ENCODE measurements at places on chromosomes 4 and X.

GRCh38 chr4:85928775-85929591 is 430.9 kb downstream of the MAPK10 start:
- DNase-seq, result no peak

DNA sequence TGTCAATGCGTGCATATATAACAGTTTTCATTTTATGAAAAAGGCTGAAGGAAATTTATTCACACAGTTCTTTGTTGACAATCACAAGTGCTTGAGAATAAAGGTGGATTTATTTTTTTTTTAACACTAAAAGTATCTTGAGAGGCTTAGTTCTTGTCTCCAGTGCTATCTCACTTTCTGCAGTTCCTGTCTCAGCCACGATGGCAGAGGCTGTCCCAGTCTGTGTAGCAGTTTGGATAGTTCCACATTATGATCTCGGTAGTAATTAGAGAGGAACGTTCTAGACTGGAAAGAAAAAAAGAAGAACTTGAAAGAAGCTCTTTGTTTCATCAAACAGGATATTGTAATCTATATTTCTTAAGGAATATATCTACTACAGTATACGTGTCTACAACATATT is 229.0 kb downstream of the UGT8 start:
- DNase-seq, result no peak

DNA sequence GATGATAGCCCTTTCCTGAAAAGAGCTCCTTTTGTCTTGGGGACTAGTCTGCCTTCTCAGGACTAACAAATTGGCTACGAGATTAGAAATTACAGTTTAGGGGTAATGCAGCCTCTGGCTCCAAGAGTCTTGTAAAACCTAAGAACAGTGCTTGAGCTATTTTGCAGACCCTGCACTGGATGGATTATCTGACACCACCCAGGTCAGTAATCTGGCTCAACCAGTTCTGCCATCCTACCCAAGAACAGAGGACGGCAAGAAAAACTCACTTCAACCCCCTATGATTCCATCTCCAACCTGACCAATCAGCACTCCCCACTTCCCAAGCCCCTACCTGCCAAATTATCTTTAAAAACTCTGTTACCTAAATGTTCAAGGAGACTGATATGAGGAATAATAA is 225.1 kb downstream of the FAM47A start:
- DNase-seq, result no peak

- DNase-seq, result no peak
These were observed 1429.2 kb upstream of the AGA start for GRCh38 chr4:178871476-178871875.

DNA sequence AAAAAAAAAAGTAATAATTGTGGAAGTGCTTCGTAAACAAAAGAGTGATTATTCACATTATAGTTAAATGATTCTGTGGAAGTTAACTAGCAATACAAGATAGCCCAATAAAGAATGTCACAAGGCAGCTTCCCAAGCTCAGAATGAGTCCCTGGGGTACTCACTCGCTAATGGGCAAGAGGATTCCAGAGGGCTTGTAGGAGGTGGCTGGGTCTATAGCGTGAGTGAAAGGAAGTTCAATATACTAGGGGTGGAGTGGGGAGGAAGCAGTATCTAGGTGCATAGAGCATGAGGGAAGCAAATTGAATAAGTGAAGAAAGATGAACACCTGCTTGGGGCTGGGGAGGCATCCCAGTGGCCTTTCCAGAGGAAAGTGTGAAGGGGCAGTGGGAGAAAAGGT is 42.5 kb downstream of the RTL5 start:
- DNase-seq, result no peak

GRCh38 chr4:143641361-143641760 is 59.1 kb downstream of the FREM3 start:
- DNase-seq, result no peak

- no peak for DNase-seq
These were observed 11.3 kb upstream of the DRP2 start for GRCh38 chrX:101208152-101208905.

DNA sequence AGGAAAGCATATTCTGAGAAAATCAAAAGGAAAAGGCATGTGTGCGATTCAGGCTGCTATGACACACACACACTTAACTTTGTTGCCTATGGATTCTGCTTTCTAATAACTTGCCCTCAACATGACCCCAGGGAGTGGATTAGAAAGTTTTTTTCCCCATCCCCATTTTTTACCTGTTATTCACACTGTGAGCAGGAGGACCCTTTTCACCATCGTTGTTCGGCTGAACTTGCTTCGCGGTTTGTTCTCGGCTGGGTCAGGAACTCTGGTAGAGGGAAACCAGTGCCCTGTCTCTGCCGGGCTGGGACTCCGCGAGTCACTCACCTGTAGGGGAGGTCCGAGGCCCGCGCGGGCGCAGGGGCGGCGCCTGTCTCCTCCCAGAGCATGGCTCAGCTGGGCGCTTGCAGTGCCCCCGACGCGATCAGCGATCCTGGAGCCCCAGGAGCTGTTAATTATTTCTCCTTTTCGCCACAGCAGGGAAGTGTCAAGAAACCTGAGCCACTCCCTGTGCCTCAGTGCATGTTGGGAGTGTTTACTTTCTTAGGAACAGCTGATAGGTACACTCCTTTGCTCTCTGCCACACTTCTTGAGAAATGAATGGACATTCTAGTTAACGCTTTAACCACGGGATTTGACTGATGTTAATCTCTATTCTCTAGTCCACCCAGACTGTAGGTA is at the start of gene RASSF6:
RASSF6 (minus strand) TSS at position 322 of the 678 bp plus-strand sequence. CDS start 8,641 bp downstream, outside the sequence.
- DNase-seq, result peak; percentile 56

DNA sequence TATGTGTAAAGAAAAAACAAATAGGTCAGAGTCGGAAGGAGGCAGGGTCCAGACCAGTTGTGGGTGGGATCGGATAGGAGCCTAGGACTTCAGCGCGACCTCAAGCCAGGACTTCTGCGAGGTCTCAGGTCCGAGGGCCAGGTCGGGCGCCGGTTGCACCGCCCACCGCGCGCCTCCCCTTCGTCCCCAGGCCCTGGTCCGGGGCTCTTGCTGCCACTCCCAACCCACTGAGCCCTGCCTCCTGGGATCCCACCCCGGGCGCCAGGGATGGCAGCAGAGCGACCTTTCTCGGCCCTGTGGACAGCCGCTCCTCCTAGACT is 12.3 kb downstream of the PITX2 start:
- DNase-seq, result no peak

DNA sequence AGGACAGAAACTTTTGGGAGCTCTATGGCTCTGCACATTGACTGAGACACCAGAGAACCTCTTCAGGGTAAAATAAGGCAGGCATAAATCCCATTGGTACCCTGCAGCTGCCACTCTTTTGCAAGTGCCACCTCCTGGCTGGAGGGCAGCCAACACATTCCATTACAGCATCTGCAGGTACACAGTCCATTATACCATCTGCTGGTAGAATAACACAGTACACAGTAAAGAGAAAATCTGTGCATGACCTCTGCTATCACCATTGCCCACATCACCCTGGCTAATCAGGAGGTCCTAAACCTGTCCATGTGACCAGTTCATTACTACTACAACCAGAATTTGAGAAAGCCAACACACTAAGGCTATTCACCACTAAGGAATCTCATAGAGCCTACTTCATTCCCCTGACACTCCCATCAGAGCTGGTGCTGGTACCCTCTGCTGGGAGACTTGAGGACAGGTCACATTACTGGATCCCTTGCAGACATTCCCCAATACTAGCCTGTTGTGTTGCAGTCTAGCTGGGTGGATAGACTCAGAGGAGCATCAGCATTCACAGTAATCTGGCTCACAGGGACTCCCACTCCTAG is 176.2 kb upstream of the TACR3 start:
- no peak for DNase-seq

DNA sequence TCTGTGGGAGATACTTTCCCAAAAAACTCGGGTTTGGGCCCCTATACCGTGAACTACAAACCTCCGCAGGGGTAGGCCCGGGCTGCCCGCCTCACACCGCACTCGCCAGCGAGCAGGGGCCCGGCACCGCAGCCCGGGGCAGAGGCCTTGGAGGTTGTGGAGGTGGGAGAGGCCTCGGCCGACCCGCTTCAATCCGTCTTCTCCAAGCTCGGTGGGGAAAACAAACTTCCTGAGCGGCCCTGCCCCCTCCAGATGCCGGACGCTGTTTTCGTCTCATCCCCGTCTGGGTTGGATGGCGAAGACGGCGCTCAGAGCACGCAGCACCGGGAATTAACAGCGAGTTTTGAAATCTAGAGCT is 442 bp upstream of the MCUB start:
- DNase-seq, result peak; percentile 41

- DNase-seq, result no peak
These were observed 164.8 kb upstream of the VEGFC start for GRCh38 chr4:176957353-176958118.

- DNase-seq, result no peak
These were observed 992.9 kb upstream of the PABPC4L start for GRCh38 chr4:135194477-135194876.

DNA sequence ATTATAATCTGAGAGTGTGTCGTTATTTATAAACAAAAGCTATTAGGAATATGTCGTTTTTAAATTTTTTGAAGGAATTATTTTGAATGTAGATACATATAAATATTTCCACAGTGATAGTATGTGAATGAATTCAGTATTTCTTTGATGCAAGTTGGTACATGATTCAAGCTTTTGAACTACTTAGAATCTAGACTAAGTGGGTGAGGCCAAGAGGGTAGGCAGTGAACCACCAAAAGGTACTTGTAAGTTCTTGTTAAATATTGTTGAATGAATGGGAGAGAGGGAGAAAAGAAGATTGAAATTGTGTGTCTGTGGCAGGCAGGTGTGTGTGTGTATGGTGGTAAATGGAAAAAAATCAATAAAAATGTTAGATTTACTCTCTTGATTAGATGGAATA is 69.6 kb downstream of the ARFIP1 start:
- no peak for DNase-seq

- no peak for DNase-seq
These were observed 419.7 kb downstream of the FAT4 start for GRCh38 chr4:125734504-125734903.

DNA sequence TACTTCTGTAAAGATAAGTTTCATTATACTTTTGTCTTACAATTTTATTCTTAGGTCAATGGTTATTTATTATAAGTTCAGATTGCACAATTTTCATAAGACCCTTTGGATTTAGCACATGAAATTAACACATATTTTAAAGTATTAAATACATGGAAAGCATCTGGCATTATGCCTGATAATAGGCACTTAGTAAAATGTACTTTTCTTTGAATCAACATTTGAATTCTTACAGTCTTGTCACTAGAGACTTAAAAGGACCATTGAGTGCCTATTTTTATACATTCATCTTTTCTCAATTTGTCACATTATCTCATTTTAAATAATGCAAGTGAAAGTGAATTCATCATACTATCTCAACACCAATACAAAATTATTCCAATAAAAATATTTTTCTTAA is 23.0 kb downstream of the NIPAL1 start:
- no peak for DNase-seq

DNA sequence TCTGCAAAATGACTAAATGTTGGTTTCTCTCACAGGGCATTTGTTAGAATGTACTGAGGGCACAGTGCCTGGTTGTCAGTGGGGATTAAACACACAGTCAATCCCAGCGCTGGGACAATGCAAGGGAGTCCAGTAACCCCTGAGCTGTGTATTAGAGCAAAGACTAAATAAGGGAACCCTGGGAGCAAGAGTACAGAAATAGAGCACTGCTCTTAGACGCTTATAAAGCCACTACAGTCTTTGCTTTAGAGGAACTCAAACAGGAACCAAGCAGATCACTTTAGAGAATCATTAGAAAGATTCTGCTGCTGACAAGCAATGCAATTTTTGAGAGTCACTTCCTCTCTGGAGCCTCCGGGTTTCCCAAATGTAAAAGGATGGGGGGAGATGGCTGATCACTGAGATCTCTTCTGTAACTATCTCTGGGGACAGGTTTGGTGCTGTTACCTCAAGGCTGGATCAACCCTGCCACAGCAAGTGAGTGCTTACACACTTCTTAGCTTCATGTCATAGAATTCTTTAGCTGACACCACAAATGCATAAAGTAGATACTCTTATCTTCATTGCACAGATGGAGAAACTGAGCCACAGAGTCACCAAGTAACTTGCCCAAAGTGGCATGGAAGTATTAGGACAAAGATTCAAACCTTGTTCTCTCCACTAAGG is 137.8 kb upstream of the CPEB2 start:
- no peak for DNase-seq

DNA sequence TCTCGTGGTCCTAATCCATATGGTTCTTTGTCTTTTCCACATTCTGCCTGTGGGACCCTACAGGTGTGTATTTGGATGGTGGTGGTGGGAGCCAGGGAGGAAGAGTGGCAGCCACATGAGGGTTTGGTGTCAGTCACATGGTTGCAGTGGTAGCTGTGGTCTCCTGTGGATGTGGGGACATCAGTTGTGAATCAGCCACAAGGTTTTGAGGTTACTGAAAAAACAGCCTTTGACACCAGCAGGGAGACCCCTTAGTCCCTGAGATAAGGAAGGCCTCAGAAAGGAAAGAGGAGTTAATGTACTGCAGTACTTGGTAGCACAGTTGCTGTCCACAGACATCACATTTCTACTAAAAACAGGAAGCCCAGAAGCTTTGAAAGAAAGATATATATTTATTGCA is 15.8 kb upstream of the GAGE10 start:
- no peak for DNase-seq

DNA sequence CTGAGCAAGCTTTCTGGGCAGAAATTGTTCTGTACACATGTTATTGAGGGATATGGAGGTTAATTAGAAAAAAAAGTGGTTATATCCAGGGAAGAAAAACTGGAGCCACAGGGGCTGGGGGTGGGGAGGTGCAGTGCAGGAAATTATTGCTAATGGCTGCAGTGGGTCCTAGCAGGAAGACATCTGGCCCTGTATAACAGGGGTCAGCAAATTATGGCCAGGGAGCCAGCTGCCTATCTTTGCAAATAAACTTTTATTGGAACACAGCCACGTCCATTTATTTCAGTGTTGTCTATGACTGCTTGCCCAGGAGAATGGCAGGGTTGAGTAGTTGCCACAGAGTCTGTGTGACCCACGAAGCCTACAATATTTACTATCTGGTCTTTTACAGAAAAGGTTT is 23.4 kb upstream of the PRPS2 start:
- no peak for DNase-seq

- DNase-seq, result no peak
These were observed 71.4 kb downstream of the RTL5 start for GRCh38 chrX:72060196-72060920.

- DNase-seq, result no peak
These were observed 62.3 kb upstream of the PAGE3 start for GRCh38 chrX:55326985-55327384.

GRCh38 chrX:146602246-146602645 is 207.3 kb upstream of the CXorf51B start:
- no peak for DNase-seq

GRCh38 chrX:18674417-18674787 is 2.5 kb upstream of the RS1 start:
- DNase-seq, result peak; percentile 12

DNA sequence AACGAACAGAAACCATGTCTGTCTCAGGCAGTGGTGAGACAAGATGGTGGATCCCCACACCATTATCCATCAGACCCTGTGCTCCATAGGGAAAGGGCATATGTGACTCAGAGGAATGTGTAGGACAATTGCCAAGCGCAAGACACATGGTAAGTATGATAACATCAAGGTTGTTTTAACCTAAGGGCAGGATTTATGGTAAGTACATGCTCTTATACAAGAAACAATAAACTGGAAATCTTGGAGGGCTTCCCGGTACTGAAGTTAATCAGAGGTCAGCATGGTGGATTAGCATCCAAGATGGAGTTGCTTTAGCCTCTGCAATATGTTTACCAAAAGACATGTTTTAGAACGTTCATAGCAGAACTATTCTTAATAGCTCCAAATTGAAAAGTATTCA is 355.0 kb downstream of the PPP1R2C start:
- DNase-seq, result no peak

All from germinal center (tissue), 1 donor.